ENCODE measurements at places on chromosomes 2 and 18.
A peak's percentile ranks its signal among the peaks of the same experiment; 100 is the strongest.

DNA sequence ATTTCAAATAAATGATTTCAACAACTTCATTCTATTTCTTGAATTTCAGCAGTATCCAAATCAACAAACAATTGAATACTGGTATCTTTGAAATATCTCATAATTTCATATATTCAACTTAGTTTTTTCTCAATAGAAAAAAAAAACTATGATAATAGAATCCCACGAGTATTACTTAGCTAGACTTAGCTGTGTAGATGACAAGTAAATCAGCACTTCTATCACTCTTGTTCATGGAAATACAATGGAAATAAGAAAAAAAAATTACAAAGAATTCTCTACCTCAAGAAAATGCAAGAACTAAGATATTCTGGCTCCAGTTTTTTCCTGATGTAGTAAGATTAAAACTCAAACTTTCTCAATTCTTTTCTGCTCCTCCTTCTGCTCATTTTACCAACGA is 256.2 kb upstream of the KYNU start:
- no peak for DNase-seq

DNA sequence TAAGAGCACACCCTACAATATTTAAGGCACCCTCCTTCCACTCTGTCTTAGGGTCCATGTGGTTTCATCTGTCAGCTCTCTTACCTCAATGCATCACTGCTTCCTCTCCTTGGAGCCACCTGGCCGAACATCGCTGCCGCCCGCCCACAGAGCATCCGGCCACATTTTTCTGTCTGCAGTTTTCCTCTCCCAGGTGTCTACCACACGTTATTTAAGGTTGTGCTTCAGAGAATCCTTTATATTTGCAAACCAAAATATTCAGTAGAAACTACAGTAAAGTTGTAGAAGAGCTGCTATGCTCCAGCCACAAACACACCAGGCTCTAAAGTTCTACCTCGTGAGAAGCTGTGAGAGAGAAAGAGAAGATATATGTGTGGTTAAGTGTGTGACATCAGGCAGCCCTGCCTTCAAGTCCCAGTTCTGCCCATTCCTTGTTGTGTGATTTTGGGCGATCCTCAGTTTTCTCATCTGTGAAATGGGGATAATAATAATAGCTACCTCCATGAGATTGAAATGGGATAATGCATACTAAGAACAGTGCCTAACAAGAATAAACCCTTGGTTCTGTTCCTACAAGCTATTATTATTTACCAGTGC is 4.9 kb upstream of the STK17B start:
- DNase-seq = peak; percentile 89

DNA sequence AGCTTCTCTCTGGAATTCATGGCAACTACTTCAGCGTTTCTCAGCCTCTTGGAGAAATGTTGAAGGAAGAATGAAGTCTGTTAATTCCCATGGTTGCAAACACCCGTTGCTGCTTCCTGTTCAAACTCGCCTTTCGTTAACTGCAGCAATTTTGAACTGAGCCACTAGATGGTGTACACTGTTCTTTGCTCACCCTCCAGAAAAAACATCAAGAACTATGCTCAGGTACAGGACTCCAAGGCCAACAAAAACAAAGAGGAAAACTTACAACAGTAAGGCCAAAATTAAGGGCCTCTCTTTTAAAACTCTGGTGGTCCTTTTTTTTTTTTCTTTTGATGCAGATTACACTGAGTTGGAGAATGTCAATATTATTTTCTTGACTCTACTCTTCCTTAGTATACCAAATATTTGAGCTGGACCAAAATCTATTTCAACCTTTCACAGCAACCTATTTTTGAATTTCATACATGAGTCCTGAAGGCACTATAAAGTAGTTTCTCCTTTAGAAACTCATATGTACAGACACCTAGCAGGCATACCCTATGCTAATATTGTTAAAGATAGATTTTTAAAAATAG is 58.2 kb downstream of the KLHL14 start:
- DNase-seq = no peak

- DNase-seq = no peak
These were observed 268.5 kb upstream of the ZSWIM2 start for GRCh38 chr2:187117483-187117882.

DNA sequence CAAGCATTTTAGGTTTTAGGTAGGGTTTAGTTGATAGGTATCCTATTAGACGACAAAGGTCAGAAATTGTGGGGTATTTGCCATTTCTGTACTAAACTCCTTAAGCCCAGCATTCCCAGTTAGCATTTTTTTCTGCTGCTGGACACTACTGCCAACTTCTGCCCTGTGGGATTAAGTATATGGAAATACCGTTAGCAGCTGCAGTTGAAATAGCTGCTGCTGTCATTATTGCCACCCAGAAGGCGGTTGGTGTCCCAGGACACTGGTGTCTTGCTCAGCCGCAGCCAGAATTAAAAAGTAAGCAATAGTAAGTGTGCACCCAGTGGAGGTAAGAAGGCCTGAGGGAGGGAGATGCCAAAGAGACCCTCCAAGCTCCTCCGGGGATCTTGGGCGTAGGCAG is 1.9 kb upstream of the UXS1 start:
- DNase-seq = no peak

GRCh38 chr2:68426446-68426845 is 40.6 kb downstream of the FBXO48 start:
- no peak for DNase-seq

GRCh38 chr2:179744401-179744800 is 117.0 kb downstream of the ZNF385B start:
- no peak for DNase-seq

- no peak for DNase-seq
These were observed 3.6 kb downstream of the COL5A2 start for GRCh38 chr2:189175869-189176433.

- DNase-seq = no peak
These were observed 172.6 kb downstream of the MCFD2 start for GRCh38 chr2:46743021-46743420.

DNA sequence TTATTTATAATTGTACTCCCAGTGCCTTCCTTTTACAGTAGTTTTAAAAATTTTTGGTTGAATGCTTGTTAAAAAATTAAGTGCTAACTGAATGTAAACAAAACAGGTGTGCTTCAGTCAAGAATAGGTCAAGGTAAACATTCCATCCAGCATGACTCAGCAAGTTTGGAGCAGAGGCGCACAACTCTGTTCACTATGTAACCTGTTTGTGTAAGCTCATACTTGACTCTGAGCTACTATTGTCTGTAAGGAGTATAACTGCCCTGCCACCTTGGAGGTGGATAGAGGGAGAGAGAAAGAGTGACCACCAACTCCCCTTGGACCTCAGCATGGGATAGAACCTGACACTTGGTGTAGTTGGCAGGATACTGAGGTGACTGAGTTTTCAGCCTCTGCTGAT is 207.4 kb upstream of the SYT4 start:
- no peak for DNase-seq

DNA sequence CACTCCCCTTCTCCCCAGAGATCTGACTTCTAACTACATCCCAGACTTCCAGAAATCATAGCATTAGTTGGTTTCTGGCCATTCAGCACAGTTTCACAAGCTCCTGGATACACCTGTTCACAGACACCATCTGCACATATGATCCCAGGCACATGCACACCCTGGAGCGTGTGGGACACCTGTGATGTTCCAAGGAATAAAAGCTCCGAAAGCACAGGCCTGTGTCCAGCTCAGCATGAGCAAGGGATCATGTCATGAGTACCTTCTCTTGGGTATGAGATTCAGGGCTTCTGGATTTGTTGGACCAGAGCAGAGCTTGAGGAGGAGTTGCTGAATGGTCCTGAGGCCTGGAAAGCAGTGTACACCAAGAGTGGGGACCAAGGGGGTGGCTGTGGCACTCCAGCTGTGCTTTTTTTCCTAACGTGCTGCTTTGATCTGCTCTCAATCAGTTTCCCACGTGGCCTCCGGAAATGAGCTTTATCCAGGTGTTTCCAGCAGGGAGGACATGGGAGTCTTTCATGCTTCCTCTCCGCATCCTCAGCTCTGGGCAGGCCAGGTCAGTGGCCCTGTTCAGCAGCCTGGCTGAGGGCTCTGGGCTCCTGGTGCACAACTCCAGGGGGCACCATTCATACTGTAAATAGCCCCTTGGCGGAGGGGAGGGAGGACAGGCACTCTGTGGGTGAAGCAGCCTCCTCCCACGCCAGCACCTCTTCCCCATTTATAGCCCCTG is 1.8 kb downstream of the DYSF start:
- DNase-seq = no peak

DNA sequence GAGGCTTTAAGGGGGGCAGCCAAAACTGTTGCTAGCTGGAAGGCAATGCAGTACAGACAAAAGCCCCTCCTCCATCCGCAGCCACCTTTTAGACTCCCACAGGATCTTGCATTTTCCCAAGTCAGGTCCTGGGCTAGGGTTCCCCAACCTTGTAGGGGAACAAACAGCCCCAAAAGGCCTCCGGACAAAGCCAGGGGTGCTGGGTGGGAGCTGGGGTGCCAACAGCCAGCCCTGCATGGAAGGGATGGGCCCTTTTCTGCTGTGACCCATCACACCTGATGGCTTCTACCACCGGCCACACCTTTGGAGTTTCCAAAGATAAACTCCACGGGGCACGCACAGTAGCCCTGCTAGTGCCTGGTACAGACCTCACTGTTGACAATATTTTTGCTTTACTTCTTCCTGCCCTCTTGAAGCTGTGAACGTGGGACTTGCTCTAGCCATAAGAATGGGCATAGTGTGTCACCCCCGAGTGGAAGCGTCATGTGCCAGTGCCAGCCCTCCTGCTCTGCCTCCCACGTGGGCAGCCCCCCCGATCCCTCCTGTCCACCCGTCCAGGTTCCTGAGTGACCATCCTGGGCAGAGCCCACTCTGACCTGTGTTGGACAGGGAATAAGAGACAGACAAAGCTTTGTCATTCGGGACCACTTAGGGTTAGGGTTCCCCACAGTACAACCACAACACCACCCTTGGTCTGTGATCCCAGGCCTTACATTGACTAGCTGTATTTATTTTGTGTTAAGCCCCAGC is 18.8 kb downstream of the TUBB6 start:
- no peak for DNase-seq

GRCh38 chr2:8631465-8632005 is 50.3 kb upstream of the ID2 start:
- no peak for DNase-seq

DNA sequence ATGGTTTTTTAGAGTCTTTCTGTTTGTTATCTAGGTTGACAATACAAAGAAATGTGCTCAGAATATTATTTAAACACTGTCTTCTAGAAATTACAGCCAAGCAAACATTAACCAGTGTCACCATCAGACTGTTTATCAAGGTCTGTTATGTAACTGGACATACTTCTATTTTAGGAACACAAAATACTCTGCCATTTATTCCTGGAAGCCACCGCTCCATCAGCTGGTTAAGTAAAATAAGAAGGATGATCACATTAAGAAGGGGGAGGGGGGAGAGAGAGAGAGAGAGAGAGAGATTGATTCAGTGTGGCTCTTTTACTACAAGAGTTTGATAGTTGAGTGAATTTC is 47.9 kb downstream of the MBP start:
- DNase-seq = no peak

DNA sequence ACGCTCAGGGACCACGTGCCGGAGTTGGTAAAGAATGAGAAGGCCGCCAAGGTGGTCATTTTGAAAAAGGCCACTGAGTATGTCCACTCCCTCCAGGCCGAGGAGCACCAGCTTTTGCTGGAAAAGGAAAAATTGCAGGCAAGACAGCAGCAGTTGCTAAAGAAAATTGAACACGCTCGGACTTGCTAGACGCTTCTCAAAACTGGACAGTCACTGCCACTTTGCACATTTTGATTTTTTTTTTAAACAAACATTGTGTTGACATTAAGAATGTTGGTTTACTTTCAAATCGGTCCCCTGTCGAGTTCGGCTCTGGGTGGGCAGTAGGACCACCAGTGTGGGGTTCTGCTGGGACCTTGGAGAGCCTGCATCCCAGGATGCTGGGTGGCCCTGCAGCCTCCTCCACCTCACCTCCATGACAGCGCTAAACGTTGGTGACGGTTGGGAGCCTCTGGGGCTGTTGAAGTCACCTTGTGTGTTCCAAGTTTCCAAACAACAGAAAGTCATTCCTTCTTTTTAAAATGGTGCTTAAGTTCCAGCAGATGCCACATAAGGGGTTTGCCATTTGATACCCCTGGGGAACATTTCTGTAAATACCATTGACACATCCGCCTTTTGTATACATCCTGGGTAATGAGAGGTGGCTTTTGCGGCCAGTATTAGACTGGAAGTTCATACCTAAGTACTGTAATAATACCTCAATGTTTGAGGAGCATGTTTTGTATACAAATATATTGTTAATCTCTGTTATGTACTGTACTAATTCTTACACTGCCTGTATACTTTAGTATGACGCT is 5.8 kb downstream of the MYCN start:
- no peak for DNase-seq

DNA sequence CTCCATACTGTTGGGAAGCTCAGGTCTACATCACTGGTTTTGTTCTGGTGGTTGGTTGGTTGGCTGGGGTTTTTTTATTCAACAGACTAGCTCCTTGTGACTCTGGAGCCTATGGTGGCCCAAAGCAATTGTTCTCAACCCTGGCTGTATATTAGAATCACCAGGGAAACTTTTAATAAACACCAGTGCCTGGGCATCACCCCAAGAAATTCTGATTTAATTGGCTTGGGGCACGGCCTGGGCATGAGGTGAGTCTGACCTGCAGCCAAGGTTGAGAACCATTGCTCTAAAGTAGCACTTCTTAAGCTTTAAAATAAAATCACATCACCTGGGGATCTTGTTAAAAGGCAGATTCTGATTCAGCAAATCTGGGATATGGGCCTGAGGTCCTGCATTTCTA is 184.1 kb downstream of the C1D start:
- no peak for DNase-seq

- no peak for DNase-seq
These were observed 689.6 kb upstream of the HS6ST1 start for GRCh38 chr2:129008055-129008880.

- no peak for DNase-seq
These were observed at the start of gene PRKAG3 for GRCh38 chr2:218831378-218831990. TSS of gene PRKAG3 (minus strand) at chr2:218831803.

DNA sequence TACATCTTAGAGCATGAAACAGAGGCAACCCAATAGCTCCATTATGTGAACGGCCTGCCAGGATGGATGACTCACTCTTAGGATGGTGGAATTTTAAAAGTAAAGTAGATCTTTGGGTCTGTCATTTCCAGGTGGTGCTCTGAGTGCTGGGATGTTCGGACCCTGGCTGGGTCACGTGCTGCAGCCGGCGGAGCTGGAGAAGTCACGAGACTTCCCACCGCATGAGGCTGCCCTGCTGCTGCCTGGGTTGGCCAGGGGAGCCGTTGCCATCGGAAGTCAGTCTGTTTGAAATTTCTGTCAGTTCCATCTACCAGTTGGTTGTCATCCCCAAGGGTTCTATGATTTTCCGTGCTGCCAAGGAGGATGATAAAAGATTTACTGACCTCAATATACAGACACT is 93.3 kb upstream of the ALKAL2 start:
- no peak for DNase-seq

- DNase-seq = no peak
These were observed 1128.2 kb upstream of the ACVR2A start for GRCh38 chr2:146716591-146716990.

DNA sequence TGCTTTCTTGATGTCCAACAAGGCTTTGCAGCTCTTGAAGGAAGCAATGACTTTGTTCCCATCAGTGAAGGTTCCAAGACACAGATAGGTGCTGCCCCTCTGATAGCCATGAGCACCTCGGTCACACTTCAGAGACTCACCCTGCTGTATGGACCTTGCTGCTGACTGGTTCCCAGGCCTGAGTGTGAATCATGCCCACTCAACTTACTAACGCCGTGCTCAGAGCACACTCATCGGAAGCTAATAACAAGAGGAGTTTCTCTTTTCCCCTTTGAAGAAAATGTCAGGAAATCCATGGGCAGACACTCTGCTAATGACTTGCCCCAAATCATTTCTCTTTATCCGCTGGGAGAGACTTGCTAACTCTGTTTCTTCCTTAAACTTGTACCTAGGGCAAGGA is 83.8 kb upstream of the ARL4C start:
- DNase-seq = no peak

- no peak for DNase-seq
These were observed 1.4 kb upstream of the SLC23A3 start for GRCh38 chr2:219171231-219171651.
